ENCODE measurements at places on chromosomes 2 and 18.
A peak's percentile ranks its signal among the peaks of the same experiment; 100 is the strongest.

DNA sequence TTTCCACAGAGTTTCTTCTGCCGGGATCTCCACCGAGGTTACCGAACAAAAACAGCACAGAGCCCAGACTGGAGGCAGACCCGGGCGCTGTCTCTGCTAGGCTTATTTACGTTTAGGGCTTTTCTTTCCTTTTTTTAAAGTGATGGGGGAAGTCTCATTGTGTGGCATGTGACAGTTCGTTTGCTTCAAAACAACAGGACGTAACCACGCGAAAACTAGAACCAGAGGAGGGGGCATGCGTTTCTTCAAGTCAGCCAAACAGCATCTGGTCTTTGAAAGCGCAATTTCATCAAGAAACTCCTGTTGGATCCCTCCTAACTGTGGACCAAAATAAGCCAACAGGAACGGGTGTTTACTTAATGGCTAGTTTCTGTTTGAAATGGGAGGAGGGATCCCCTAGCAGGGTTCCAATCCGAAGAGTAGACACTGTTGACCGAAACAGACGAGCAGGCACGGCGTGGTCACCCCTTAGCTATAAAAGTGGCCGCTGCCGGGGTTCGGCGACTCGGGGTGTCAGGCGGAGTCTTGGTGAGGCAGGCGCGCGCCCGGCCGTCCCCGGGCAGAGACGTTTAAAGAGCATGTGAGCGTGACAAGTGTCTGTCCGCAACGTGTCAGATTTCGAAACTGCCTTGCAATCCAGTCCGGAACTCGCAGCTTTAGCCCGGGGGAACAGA, 997 bp upstream of the TGIF1 start:
- DNase-seq = no peak

DNA sequence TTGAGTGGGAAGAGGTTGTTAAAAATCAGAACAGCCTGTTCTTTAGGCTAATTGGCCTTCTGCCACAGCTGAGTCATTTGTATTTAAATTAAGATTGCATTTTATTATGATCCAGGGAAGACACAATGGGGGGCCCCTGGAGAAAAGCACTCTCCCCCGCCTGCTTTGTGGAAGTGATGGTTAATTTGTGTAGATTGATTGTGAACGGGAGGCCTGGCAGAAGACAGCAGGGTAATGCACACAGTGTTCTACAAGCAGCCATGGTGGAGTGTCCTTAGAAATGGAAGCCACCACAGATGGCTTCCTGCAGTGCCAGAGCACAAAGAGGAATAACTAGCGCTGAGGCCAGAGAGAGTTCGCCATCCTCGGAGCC, 19.6 kb downstream of the RAMP1 start:
- peak; percentile 17 for DNase-seq

DNA sequence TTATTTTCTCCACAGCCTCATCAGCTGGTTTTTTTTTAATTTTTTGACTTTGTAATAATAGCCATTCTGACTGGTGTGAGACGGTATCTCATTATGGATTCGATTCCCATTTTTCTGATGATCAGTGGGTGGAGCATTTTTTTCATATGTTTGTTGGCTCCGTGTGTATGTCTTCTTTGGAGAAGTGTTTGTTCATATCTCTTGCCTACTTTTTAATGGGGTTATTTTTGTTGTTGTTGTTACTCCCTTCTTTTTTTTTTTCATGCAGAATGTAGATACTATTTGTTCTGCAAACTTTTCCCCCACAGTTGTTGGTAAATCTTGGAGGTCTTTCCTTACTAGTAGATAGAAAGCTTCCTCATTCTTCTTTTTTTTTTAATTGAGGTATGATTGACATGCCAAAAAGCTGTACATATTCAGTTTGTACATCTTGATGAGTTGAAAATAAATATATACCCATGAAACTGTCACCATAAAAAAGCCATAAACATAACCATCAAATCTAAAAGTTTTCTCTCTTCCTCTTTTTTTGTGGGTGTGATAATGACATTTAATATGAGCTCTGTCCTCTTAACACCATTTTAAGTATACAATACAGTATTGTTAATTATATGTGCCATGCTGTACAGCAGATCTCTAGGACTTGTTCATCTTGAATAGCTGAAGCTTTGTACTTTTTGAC, 21.8 kb upstream of the NT5DC4 start:
- DNase-seq = no peak

DNA sequence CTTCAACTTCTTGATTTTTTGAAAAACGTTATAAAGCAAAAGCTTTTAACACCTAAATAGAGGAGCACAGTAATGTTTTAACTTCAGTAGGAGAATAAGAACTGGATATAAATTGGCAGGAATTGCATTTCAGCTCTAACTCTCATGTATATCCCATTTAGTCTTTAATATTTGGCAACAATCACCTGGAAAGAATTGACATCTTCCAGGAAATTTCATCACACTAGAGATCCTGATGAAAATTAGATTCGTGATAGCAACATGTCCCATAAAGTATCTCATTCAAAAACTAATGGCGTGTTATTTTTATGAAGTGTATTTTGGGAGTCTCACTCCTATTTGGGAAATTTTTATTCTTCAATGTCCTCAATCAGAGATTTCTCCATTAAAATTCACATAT, 131.1 kb upstream of the DNAJC10 start:
- DNase-seq = no peak

DNA sequence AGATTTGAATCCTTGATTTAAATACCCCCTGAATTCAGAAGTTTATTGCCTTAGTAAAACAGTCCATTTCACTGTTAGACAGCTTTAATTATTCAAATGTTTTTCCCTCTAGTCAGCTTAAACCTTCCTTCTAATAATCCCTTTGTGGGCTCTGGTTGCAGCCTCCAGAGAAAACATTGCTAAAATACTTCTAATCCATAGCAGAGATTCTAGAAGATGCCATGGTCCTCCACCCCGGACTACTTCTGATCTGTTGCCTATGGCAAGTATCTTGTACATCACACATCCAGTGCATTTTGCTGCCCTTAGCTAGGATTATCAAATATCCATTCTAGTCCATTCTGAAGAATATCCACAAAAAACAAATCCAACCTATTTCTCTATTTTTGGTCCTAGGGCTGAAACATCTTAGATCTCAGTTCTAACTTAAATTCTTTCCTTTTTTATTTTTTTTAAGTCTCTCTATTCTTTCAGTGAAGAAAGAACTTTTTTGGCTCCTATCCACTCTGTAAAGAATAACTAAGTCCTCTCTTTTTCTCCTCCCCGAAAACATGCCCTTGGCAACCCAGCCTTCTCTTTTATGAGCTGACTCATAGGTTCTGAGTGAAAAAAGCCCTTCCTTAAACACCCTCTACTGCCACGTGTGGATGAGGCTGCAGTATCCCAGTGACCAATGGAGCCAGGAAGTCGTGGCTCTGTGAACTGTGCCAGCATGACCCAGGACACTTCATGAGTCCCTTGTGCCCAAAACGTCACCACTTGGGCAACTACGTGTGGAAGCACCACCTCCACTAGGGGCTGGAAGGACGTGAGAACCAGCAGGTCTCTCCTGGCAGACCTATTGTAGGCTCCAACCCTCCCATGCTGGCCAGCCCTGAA, 349.8 kb downstream of the TNS1 start:
- no peak for DNase-seq

DNA sequence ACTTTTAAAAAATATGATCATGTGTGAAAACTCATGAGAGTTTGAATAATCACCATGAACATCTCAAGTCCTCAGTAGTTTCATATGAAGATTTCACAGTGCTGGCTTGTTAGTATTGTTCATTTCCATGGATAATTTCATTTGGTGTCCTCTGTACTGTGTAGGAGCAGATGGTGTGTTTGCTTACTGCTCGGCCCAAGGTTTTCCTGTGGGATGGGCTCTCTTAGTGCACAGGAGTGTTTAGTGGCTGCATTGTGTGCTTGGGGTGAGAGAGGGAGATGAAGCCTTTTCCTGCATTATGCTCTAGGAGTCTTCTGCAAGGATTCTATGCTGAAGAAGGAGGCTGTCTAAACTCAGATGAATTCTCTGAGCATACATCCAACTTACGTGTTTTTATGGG, 270.6 kb downstream of the SOCS6 start:
- no peak for DNase-seq

DNA sequence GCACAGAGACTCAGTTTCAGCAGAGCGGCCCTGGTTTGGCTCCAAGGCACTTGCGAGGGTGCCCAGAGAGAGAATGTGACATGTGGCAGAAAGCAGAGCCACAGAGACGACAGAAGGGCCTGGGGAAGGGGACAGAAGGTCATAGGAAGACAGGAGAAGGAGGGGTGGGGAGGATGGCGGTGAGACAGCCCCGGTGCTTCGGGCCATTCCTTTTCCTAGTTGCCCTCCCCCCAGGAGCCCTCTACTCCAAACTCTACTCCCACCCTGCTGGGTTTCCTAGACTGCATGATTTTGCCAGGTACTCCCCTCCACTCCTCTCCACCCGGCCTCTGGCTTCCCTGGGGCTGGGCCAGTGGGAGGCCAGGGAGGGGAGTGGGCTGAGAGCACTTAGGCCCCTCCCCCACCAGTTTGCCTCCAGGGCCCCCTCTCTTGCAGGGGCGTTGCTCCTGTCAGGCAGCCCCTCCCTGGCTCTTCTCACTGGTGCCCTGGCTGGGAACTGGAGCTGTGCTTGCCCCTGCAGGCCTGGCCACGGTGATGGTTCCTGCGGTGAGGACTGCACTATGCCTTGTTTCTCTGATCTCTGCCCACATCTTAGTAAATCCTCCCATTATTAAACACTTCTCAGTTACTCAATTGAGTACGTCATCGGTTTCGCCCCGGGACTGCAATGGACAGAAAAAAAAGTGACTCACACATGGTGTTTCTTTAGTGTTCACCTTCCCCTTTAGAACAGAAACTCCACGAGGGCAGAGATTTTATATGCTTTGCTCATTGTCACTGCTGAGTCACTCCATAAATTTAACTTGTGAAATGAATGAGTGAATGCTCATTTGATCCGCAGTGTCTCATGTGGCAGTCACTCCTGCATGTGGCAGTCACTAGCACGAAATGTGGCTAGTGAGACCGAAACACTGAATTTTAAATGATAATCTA, 58.7 kb upstream of the SP3 start:
- DNase-seq = no peak

DNA sequence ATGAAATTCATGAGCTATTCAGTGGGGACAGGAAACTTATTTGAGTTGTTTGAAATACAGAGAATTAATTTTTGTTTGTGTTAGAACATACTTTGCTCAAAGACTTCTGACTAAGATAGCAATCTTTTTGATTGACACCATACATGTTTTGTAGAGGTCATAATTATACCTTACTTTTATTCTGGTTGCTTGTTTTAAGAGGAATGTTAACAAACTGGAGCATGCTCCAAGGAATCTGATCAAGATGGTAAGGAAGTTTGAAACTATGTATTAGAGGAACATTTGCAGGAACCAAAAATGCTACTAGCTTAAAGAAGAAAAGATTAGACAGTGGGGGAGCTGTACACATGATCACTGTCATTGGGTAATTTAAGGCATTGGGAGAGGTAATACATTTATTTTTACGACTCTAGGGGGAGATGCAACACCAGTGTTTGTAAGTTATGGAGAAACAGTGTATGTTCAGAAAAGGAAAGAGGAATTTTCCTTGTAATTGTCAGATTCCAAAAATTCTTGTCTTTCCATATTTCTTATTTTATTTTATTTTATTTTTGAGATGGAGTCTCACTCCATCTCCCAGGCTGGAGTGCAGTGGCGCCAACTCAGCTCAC, 8.0 kb downstream of the AGFG1 start:
- DNase-seq = no peak

DNA sequence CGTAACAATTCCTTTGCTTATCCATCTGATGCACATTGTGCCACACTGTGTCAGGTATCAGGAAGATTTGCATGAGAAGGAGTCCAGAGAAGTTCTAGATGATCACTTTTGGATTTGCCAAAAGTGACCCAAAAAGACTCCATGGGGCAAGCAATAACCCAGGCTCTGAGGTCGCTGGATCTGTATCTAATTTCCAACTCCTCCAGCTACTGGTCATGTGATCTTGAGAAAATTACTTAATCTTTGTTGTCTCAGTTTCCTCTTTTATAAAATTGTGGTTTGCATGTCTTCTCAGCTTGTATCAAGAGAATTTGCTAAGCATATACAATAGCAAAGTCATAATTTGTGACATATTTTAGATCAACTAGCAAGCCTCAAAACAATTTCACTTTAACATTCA, 61.3 kb upstream of the ITGA4 start:
- DNase-seq = no peak

- DNase-seq = no peak
These were observed at the start of gene TNFAIP6 for GRCh38 chr2:151357359-151357758. Gene TNFAIP6 (plus strand): TSS chr2:151357592. CDS start chr2:151357667, 75 bp downstream.

All from NCI-H1417 treated with DMSO at 0.1 percent for 48 hours (cell line).